ENCODE measurements at places on chromosomes 11 and 22.
A peak's percentile ranks its signal among the peaks of the same experiment; 100 is the strongest.

DNA sequence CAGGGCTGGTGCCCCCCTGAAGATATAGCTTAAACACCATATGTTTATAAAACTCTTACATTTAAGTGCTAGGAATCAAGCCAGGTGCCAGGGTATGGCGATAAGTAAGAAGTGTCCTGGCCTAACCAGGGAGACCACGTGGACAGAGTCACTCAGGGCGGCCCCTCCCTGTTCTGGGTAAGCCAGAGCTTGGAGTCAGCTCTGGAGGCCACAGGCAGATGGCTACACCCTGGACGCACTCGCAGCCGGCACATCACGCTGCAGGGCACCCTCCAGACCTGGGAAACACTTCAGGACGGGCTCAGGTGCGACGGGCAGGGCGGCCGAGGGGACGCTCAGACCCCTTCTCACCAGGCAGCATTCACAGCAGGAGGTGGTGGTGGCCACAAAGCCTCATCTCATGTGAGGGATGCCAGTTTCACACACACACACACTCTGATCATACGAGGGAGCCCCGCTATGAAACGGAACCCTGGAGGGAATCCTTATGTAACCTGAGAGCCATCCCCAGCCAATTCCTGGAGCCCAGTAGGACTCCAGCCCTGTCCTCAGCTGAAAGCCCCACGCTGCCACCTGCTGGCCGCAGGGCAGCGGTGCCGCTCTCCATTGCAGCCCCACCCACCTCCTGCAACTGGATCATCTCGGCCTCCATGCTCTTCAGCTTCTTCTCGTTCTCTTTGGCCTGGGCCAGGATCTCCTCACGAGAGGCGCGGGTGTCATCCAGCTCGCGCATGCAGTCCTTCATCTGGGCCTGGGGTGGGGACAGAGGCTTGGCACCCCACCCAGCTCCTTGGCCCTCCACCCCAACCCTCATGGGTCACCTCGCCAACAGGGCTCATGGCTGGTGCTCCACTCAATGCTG lies 33.4 kb downstream of the APOL1 start:
- peak; percentile 68 for DNase-seq

DNA sequence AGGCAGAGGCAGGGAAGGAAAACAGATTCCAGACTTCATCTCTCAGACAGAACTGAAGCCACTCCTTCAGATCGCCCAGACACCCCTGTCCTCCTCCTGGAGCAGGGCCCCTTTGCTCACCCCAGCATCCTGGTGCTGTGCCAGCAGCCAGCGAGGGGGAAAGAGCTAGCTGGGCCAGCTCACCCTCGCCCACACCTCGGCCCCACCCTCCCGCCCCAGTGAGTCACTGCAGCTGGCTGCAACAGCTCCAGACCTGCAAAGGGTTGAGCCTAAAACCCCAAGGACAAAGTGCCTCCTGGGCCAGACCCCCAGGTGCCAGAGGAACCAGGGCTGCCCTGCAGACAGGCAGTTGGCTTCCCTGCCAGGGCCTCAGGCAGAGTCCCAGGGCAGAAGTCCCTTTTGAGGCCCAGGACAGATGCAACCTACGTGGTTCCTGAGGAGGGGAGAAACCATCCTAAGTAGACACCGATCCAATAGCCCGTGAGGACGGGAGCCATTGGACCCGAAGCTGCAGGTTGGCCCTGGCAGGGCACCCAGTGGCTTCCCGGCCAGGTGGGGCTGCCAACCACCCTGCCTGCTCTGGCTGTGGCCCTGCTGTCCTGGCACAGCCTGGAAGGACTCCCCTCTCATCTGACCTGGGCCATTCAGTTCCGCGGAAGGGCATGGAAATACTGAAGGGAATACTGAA lies 7.2 kb downstream of the AHNAK start:
- DNase-seq: no peak

GRCh38 chr11:115920092-115920461 lies 415.9 kb upstream of the CADM1 start:
- no peak for DNase-seq

DNA sequence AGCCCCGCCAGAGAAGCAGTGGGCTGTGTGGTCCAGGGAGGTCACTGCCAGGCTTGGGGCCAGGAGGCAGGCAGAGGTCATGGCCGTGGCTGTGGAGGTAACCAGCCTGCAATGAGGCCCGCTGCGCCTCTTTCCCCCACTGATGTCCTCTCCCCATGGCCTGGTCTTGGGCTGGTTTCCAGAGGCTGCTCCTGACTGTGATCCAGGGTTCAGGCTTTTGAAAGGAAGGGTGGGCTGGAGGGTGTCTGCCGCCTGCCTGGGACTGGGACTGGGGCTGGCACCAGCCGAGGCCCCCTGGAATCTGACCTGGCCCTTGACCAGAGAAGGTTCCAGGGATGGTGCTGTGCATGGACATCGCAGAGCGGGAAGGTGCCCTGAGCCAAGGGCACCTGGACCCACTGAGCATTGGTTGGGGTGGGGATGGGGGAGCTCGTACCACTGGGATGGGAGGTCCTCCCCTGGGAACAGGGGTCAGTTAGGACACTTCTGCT lies 59.6 kb upstream of the THY1 start:
- no peak for DNase-seq
